Occipital lobe (tissue), 3 donors: ENCODE measurements at places on chromosomes 4 and X. TPM values are rescaled to one million over a fixed set of nuclear protein-coding genes. Genes with fewer than 3 reads are reported as not detected.

- no peak for DNase-seq
These were observed 36.6 kb downstream of the SYTL4 start for GRCh38 chrX:100695302-100695701.

DNA sequence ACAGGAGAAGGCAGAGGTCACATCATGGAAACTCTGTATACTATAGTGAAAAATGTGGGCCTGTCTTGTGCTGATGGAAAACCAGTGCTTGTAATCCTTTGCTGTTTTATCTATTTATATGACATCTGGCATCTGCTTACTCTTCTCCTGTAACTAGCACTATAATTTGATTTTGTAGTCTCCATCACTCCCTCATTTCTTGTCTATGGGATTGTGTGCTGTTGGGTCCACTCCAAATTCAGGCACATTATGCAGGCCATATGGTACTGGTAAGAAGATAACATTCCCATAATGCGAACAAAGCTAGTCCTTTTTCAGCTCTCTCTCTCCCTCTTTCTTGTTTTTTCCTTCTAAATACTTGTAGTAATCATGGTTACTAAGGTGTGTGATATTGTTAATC, 581.2 kb upstream of the IGFBP7 start:
- DNase-seq: no peak

CRLF2 gene
- not detected for total RNA-seq

- no peak for DNase-seq
These were observed 35.4 kb downstream of the GRXCR1 start for GRCh38 chr4:42927946-42928345.

KIT gene
- 33.4 TPM for total RNA-seq

- DNase-seq: no peak
These were observed 4.3 kb downstream of the MGST2 start for GRCh38 chr4:139669890-139670289.

- DNase-seq: peak; percentile 61
These were observed 33.9 kb upstream of the HPF1 start for GRCh38 chr4:169791527-169792156.

GRCh38 chrX:9532349-9532748, 67.5 kb downstream of the TBL1X start:
- no peak for DNase-seq

DNA sequence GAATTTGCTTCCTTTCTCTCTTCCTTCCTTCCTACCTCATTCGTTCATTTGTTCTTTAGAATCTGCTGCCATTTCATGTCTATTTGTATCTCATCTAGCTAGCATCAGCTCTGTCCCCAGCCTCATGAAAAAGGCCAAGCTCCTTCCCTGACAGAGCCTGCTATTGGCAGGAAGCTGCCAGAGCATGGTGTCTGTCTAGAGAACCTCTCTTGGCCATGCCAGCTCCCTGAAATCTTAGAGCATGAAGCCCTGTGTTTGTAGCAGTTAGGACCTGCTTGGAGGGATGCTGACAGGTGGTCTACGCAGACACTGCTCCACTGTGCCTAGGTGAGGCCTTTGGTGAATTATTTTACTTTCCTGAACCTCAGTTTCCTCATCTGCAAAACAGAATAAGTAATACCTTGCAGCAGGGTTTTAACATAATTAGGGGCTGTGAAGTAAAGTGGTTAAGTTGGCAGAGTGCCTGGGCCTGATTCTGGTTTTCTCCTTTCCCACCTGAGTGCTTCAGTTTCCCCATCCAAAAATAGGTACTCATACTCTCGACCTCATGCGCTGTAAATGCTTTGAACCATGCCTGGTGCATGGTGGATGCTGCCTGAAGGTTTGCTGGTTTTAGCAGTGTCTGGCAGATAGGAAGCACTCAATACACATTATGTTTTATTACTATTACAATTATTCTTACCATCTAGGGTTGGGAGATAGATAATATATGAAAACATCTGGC, 4.7 kb downstream of the PTTG2 start:
- no peak for DNase-seq

DNA sequence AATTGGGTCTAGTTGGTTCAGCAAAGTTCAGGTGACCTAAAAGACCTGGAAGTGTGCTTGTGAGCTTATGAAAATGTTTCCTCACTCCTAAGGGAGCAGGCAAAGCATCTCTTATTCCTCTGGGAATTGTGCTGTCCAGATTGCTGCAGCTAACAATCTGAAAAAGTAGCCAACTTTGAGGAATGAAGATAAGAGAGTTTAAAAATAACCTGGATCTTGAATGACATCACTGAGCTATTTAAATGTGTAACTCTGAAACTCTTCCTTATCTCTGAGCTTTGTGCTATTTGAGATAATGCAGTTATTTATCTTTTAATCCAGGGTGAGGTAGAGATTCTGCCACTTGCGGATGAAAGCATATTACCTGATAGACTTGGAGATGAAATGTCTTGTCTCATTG, 384.8 kb downstream of the PPP4R3C start:
- DNase-seq: no peak

DNA sequence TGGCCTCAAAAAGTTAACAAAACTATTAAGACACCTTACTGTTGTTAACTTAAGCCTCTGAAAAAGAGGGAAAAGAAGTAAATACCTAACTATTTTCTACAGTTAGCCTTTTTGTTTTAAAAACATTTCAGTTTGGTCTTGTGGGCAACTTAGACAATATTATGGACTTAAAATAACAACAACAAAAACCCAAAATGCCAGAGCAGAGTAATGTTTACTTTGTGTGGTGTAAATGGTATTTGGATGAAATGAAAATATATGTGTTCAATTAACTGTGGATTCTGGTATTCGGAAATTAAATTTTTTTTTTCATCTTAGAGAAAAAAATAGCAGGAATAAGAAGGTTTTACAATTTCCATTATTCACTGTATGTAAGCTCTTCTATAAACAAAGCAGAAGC, 79.6 kb upstream of the NPNT start:
- DNase-seq: no peak
